NCI-H748 treated with DMSO at 0.1 percent for 48 hours (cell line): ENCODE measurements at places on chromosomes 7 and 10.

GRCh38 chr10:92464364-92464763 is 109.5 kb downstream of the IDE start:
- no peak for DNase-seq

DNA sequence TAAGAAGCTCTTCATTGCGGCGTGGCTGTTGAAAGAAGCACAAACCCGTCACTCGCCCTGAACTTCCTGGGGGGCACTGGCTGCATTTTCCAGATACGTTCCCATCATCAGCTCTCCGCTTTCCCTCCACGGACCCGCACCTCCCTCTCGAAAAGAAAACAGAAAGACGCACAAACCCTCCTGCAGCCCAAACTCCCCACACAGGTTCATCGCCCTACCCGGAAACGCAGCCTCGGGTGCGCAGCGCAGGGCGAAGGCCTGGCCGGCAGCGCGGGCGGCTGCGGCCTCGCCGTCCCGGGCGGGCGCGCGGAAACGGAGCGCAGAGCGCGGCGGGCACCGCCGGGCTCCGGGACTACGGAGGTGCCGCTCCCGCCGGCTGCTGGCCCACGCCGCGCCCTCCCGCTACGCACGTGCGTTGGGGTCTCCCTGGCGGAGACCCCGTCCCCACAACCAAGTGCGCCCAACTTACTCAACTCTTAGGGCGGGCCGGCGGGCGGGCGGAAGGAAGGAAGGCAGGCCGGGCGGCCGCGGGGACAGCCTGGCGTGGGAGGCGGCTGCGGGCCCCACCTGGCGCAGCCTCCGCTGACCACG is 822 bp downstream of the ZNF800 start:
- no peak for DNase-seq

- no peak for DNase-seq
These were observed 56.3 kb upstream of the ITPRID1 start for GRCh38 chr7:31457551-31457950.

DNA sequence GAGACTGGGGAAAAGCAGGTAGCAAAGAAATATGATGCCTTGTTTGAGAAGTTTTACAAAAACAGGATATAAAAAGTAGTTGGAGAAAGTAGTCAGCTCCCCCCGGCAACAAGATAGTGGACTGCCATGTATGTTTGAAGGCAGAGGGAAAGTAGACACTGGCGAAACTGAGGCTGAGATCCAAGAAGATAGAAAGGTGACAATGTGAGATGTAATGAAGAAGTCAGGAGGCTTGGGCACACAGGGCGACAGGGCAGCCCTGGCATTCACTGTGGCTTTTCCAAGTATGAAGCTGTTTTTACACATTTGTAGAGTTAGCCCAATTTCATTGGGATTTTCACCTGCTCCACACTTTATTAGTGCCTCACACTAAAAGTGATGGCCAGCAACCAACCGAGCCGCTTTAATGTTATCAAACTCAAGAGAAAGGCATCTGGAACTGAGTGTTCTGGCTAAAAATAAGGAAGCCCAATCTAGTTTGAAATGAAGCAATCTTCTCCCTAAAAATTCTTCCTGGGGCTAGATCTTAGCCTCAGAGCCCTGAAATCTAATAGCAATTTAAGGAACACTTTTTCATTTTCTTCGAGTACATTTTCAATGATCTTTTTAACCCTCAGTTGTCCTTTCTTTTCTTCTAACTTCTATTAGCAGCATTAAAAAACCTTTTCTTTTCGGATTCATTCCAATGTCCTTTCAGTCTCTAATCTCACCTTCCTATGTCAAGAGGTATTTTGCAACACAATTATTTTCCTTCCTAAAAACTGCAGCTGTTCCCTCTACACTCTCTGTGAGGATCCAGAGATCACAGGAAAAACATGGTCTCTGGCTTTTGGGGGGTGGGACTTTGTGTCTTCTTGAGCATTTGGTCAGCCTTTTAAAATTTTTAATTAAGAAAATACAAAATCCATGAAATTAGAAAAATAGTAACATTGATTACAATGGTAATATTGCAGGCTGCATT is 108.0 kb downstream of the RNLS start:
- DNase-seq = no peak

- no peak for DNase-seq
These were observed 28.6 kb downstream of the SORBS1 start for GRCh38 chr10:95532536-95532935.

- no peak for DNase-seq
These were observed 262.1 kb downstream of the AHR start for GRCh38 chr7:17560516-17560915.

DNA sequence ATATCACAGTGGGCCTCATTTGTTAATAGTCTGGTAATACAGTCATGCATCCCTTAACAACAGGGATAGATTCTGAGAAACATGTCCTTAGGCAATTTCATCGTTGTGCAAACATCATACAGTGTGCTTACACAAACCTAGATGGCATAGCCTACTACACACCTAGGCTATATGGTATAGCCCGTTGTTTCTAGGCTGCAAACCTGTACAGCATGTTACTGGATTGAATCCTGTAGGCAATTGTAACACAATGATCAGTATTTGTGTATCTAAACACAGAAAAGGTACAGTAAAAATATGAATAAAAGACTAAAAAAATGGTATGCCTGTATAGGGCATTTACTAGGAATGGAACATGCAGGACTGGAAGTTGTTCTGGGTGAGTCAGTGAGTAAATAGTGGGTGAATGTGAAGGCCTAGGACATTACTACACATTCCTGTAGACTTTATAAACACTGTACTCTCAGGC is 12.0 kb upstream of the RHOBTB1 start:
- no peak for DNase-seq

GRCh38 chr10:4835494-4835918 is 9.5 kb downstream of the AKR1E2 start:
- DNase-seq = no peak

GRCh38 chr7:92753614-92754013 is 82.8 kb downstream of the CDK6 start:
- no peak for DNase-seq

GRCh38 chr7:2542011-2542915 is 13.1 kb downstream of the BRAT1 start:
- no peak for DNase-seq

GRCh38 chr10:29869593-29869992 is 189.8 kb downstream of the JCAD start:
- DNase-seq = no peak
